ENCODE measurements at places on chromosomes 5 and 9.

DNA sequence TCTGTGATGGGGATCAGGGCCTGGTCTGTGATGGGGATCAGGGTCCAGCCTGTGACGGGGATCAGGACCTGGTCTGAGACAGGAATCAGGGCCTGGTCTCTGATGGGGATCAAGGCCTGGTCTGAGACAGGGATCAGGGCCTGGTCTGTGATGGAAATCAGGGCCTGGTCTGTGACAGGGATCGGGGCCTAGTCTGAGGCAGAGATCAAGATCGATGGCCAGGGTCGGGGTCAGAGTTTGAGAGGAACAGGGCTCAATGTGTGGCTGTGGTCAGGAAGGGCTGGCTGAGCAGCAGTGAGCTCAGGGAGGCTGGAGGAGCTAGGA is 33.8 kb upstream of the TMEM250 start:
- DNase-seq = no peak

DNA sequence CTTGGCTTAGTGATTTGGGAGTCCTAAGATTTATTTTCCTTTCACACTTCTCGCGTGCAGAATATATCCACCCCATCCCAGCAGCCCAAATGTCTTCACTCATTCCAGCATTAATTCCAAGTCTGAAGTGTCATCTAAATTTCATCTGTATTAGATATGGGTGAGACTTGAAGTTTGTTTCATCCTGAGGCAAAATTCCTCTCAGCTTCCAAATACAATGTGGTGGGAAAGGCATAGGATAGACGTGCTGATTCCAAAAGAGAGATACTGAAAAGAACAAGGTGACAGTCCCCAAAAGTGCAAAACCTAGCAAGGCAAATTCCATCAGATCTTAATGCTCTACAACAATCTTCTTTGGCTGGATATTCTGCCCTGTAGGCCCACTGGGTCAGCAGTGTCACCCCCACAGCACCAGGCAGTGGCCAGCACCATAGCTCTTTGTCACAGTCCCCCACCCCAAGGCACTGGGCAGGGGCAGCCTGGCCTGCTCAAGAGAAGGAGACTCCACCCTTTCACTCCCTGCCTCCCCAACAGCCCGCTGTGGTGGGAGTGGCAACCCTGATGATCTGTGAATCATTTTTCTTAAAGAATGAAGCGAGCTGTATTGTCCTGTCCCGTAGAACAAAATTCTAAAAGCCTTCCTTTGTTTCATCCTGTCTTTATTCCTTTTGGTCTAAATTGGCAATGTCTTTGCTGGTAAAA is 2.7 kb upstream of the ADAM19 start:
- DNase-seq = no peak

DNA sequence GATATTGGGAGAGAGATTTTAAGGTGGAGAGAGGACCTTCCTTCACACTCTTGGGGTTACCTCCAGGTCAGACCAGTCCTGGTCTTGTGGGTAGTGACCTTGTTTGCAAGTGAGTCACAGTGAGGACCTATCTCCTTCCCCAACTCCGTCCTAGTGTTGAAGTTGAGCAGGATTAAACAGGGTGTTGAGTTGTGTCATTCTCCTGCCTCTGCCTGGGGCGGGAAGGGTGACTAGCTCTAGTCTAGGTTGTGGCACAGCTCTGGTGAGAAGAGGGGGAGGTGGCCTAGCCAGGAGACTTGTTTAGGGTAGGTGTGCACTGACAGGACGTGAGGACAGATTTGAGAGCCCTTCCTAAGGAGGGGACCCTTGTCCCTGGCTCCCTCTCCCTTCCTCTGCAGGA is 119.6 kb upstream of the PITX1 start:
- DNase-seq = no peak

- no peak for DNase-seq
Observed at GRCh38 chr9:134101623-134102149, 33.9 kb upstream of the BRD3 start.

- no peak for DNase-seq
Observed at GRCh38 chr5:160352308-160352707, 18.1 kb downstream of the C1QTNF2 start.

DNA sequence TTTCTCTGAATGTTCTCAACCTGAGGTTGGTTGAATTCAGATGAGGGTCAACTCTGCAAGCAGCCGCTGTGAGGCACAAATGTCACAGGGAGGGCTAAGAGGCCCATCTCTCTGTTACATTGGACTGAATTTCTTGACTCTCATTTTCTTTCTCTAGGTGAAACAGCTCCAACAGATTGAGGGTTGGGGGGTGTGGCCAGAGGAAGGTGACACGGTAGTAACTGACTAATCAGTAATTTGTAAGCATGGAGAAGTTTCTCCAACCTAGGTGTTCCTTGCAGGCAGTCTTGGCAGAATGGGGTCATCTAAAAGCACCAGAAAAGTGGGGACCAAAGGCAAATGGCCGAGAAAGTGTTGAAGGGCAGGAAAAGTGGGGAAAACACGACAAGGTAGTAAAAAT is 16.8 kb downstream of the CCT5 start:
- DNase-seq = no peak

DNA sequence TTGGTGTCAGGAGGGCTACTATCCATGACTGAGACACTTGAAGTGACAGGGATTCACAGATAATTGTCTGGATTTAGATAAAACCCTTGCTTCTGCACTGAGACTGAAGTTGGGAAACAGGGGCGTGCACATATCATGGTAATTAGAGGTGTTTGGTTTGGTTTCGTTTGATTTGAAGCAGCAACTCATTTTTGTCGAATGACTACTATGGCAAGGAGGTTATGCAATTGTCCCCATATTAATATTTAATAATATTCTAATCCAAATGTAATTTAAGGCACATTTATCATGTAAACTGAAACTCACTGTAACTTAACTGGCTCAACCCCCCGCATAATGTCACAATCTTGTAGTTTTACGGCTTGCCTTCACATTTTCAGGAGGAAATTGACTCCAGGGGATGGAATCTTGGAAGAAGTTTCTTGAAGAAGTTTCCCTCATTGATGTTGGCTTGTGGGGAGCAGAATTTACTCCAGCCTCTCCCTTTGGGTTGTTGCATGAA is 12.5 kb downstream of the ZNF366 start:
- no peak for DNase-seq

DNA sequence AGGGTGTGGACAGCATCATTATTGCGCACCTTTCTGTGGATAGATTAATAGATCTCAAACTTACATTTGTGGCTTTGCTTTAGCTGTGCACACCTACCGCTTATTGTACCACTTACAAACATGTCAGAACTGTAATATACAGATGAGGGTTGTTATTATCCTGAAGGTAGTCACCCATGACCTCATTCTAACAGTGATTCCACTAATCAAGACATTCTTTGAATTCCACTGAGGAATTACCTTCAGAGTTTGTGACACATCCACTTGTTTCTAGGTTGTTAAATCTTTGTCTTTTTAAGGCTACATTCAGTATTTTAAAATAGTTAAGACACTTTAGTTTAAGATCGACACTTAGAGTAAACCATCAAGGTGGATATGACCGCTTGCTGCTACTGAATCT is 7.8 kb downstream of the KCNV2 start:
- DNase-seq = no peak

- no peak for DNase-seq
Observed at GRCh38 chr9:122058051-122058450, 35.1 kb downstream of the TTLL11 start.

GRCh38 chr5:81552852-81553566 is 159.1 kb upstream of the ACOT12 start:
- DNase-seq = no peak

GRCh38 chr9:129597355-129598088 is 23.4 kb downstream of the C9orf50 start:
- DNase-seq = no peak

All from activated naive CD4-positive, alpha-beta T cell (primary cell).